CD4-positive, alpha-beta T cell treated with Interferon gamma for 1 hour (primary cell): ENCODE measurements at places on chromosomes 13 and 19.

DNA sequence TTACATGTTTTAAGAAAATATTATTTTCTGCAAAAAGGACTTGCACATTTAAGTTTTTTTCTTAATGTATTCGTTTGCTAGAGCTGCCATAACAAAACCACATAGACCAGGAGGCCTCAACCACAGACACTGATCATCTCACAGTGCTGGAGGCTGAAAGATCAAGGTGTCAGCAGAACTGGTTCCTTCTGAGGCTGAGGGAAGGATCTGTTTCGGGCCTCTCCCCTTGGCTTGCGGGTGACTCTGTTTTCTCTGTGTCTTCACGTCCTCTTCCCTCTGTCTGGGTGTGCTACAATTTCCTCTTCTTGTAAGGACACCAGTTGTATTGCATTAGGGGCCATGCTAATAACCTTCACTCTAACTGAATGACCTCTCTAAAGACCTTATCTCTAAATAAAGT is 364.2 kb downstream of the IRS2 start:
- no peak for DNase-seq

DNA sequence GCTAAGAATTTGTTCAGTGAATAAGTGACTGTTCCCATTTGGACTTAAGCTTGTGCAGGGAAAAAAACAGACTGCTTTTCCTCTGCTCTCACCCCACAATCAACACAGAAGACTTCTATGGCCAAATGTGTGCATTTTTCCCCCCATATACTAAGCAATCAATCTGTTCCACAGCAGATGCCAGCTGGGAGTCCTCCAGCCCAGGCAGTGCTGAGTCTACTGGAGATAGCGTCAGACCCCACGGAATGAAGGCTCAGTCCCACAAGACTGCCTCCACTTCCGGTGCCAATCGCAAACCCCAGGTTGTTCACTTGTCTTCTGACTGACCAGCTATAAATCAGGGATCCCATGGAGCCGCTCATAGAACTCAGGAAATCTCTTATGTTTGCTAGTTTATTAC is 69.5 kb upstream of the ANKRD10 start:
- no peak for DNase-seq

GRCh38 chr13:50464349-50465251 is 378.9 kb downstream of the DLEU7 start:
- no peak for DNase-seq

DNA sequence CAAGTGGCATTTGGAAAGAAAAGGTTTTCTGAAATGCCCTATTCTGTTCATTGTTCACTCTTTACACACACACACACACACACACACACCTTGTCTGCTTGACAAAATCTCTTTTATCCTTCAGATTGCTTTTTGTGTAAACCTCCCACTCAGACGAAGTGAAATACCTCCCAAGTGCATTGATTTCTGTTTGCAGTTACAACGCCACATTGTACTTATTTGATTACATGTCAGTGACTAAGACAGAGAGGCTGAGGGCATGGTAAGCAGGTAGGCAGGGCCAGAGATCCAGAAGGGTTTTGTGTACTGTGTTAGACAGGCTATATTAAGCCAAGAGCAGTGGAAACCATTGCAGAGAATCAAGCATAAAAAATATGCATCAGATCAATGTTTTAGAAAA is 561.8 kb downstream of the GPC6 start:
- DNase-seq: no peak

DNA sequence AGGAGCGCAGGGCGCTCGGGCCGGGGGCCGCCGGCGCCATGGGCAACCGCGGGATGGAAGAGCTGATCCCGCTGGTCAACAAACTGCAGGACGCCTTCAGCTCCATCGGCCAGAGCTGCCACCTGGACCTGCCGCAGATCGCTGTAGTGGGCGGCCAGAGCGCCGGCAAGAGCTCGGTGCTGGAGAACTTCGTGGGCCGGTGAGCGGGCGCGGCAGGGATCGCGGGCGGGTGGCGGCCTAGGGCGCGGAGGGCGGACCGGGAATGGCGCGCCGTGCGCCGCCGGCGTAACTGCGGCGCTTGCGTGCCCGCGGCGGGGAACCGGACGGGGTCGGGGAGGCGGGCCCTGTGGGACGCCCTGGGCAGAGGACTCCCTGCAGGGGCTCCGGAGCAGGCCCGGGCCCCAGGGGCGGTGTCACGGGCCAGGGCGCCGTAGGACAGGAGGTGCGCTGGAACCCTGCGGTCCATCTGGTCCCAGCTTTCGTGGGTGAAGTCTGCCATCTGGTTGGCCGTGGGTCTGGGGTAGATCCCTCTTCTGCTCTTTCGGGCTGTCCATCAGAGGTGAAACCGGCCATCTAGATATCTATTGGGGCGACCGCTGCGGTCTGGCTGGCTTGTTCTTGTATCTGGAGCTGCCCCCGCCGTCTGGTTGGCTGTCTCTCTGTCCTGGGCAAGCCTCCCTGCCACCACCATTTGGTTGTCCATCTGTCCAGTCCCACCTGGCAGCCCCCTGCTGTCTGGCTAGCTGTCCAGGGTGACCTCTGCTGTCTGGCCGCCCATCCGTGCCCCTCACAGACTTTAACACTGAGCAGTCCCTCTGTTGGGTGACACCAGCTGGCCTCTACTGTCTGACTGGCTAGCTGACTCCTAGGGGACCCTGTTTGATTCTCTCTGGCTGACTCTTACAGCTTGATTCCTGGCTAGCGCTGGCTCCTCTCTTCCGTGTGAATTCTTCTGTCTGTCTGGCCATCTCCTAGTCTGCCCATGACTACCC is 622 bp downstream of the DNM2 start:
- DNase-seq: peak; percentile 19

DNA sequence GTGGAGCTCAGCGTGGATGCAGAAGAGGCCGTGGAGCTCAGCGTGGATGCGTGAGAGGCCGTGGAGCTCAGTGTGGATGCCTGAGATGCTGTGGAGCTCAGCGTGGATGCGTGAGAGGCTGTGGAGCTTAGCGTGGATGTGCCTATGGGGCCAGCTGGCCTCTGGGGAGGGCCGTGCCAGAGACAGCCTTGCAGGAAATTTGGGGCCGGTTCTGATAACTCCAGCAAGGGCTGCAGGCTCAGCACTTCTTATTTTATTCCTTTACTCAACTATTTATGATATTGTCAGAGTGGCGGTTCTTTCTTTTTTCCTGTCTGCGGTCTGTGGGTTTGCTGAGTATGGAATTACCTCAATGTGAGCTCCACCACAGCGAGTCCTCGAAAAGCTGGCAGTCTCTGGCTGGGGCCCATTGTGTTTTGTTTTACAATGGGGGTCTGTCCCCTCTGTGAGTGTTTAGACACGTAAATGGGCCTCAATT is 17.8 kb upstream of the TMEM255B start:
- DNase-seq: no peak

- DNase-seq: no peak
Measured at GRCh38 chr13:29497137-29497654, 98.3 kb downstream of the SLC7A1 start.
